CD14-positive monocyte (primary cell): ENCODE measurements at places on chromosomes 12 and 14.
A peak's percentile ranks its signal among the peaks of the same experiment; 100 is the strongest.

DNA sequence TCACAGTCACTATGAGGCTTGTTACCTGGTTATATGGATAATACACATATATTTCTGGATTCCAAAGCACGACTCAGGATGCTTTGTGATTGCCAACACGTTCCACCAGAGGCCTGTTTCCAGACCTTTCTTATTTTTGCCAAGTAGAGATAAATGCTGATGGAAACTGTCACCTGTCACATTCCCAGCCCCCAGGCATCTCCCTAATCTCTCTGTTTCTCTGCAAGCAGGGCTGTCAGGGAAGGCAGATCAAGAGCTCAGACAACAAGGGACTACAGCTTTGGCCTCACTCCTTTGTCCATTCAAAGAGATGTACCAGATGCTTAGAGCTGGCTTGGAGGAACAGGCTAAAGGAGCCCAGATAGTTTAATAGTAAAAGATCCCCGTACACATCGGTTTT is 21.8 kb upstream of the DDHD1 start:
- no peak for DNase-seq

DNA sequence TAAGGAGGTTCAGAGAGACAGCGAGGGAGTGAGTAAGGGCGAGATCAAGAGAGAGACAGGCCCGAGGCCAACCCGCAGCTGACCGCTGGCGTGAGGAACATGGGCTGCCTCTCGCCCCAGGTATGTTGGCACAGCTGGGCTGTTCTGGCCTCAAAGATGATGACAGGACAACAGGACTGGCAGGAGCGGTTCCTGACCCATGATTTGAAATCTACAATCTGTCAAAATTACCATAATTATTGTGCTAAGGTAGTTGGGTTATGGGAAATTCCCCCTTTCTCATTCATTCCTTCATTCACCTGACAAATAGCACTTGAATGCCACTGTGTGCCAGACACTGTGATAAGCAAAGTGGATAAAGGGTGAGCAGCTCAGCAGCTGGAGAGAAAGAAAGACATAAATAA is 5.1 kb upstream of the ENDOU start:
- no peak for DNase-seq

DNA sequence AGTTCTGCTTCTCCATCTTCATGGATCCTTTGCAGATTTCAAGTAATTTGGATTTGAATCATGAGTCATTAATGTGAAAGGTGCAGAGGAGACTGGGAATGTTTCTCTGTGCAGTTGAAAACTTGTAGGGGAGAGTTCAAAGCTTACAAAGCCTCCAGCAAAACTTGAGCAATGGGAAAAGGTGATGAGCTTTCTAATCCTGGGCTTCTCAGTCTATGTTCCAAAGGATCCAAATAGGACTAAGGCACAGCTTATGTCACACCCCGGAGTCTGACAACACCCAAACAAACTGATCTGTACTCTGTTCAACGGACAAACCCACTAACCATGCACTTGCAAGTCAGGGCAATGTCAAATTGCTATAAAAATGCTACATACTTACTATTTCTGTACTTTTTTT is 134.8 kb downstream of the DUSP6 start:
- DNase-seq: no peak

DNA sequence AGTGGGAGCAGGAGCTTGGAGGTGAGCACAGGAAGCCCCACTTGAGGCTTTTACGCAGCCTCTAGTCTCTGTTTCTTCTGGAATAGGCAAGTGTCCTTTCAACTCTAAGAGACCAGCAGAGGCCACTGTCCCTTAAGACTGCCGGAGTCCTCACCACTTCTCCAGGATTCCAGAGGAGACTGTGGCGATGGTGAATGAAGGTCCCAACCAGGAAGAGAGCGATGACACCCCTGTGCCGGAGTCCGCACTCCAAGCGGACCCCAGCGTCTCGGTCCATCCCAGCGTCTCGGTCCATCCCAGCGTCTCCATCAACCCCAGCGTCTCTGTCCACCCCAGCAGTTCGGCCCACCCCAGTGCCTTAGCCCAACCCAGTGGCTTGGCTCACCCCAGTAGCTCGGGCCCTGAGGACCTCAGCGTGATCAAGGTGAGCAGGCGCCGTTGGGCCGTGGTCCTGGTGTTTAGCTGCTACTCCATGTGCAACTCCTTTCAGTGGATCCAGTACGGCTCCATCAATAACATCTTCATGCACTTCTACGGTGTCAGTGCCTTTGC is 442 bp downstream of the FLVCR2 start:
- no peak for DNase-seq

GRCh38 chr12:24455811-24456210 is 493.1 kb downstream of the BCAT1 start:
- DNase-seq: no peak

GRCh38 chr12:122265476-122265875 is 818 bp downstream of the VPS33A start:
- DNase-seq: no peak

GRCh38 chr12:60257063-60257462 is 661.2 kb downstream of the SLC16A7 start:
- DNase-seq: no peak

DNA sequence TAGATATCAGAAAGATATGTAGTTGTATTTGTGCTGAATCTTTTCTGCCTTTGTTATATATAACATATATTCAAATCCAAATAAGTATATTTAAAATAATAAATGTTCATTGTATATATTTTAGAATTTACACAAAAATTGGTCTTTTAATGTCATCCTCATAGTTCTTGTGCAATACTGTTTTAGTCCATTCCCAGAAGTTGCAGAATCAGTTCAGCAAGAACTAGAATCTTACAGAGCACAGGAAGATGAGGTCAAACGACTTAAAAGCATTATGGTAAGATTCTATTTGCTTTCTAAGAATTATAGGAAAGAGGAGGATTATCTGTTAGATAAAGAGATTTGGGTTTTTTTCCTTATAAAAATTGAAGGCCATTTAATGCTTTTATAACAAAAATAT is 51.0 kb downstream of the SCFD1 start:
- no peak for DNase-seq

DNA sequence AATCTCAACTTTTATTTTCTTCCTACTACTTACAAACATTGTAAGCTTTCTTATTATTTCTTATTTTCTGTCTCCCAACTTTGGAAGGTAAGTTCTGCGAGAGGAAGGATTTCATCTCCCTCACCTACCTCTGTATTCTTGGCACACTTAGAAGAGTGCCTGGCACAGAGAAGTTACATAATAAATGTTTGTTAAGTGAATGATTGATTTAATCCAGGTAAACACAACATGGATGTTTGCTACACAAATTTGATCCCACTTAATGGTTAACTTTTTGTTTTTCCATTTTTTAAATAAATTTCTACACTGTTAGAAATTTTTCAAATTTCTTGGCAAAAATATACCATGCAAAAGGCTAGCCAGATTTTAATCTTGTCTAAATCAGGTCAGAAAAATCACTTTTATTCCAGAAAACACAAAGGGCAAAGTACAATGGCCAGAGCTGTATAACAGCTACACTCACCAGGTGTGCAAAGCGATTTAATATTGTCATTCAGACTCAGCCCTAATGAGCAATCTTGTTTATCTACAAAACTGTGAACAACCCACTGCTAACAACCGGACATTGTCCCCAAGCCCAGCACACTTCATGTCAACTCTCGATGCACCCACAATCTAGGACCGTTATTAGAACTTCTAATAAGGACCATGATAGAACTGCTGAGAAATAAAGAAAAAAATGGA is 222.1 kb upstream of the EEA1 start:
- DNase-seq: no peak

GRCh38 chr12:76680940-76681339 is 83.0 kb upstream of the ZDHHC17 start:
- DNase-seq: no peak

- no peak for DNase-seq
Measured at GRCh38 chr14:71430678-71431376, 501.4 kb upstream of the RGS6 start.

GRCh38 chr14:90814806-90815571 is 1.2 kb downstream of the TTC7B start:
- DNase-seq: no peak

GRCh38 chr14:105600939-105601359 is 74.6 kb downstream of the TMEM121 start:
- no peak for DNase-seq

DNA sequence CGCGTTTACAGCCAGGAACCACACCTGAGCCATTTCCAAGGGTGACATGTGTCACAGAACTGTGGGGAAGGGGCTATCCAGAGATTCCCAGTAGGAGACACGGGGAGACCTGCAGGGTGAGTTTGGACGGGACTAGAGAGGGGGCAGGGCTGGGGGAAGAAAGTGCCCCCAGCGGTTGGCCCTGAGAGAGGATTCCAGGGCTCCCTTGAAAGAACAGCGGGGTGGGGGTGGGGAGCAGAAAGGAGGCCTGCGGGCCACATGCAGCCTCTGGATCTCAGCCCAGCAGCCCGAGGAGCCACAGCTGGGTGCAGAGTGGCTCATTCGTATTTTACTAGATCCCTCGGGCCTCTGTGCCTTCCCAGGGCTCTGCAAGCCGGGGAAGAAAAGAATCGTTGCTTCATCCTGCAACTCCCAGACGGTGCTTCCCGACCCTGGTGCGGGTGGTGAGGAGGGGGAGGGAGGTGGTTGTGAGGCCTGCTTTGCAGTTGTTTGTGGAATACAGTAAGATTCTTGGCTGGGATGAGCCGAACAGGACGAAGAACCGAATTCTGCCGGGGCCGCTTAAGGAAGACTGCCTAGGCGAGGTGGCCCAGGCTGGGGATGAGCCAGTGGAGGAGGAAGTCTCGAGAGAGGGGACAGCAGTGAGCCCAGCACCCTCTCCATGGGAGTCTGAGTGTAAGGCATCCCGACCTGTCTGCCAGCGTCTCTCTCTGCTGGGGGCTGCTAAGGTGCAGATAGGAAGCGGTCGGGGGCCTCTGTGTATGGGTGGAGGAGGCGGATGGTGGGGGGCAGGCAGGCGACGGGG is 36.1 kb upstream of the ANKRD9 start:
- no peak for DNase-seq

DNA sequence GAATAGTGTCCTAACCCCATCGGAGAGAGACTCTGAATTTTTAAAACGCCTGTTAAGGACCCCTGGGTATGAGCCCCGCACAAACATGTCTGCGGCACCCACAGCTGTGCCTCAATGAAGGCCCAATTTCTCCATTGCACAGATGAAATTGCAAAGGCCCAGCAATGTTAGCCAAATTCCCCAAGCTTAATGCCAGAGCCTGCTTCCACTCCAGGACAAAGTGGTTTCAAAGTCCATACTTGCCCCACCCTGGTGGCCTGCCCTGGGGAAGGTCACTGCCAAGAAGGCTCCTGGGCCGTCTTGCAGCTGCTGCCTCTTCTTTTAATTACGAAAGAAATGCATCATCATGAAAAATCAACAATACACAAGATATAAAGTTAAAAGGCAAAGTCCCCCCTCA is 1179.7 kb downstream of the VRK1 start:
- DNase-seq: no peak

DNA sequence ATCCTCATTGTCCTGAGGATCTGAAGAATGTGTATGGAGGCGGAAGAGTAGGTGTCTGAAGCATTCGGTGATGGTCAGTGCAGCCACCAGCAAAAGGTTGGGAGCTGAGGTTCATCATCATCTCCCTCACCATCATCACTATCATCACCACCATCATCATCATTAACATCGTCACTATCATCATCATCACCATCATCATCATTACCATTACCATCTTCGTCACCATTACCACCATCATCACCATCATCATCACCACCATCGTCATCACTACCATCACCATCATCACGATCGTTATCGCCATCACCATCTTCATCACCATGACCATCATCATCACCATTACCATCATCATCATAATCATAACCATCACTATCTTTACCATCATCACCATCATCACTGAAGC is 90.8 kb upstream of the TMEM132D start:
- no peak for DNase-seq

DNA sequence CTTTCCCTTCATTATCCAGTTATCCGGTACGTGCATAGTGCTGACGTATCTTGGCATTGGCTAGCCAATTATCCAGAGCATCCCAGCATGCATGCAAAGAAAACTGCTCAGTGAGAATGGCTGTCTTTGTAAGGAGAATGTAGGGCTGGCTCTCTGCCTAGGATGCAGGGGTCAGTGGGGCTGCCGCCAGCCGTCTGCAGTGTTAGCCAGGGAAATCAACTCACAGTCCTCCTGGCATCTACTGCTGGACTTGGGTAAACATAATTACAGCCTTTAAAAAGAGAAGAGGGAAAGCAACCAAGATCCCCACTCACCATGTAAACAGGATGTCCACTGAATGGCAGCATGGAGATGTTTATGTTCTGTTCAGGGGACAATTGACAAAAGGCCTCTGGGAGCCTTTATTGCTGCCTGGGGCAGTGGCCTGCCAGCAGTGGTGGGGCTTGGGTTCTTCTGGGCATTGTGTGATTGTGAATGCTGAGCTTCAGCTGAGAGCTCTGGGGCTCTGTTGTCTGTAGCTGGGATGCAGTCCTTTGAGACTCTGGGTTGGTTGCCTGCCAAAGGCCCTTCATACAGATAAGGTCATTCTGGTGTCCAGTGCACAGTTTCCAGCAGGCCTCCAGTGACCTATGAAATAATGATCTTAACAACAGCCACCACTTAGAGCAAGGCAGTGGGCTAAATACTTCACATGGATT is 121.8 kb downstream of the TBC1D30 start:
- DNase-seq: no peak

- DNase-seq: peak; percentile 94
Measured at GRCh38 chr12:93137656-93138612, 208.8 kb upstream of the EEA1 start.

GRCh38 chr12:129184127-129184928 is 331.1 kb downstream of the GLT1D1 start:
- DNase-seq: no peak

DNA sequence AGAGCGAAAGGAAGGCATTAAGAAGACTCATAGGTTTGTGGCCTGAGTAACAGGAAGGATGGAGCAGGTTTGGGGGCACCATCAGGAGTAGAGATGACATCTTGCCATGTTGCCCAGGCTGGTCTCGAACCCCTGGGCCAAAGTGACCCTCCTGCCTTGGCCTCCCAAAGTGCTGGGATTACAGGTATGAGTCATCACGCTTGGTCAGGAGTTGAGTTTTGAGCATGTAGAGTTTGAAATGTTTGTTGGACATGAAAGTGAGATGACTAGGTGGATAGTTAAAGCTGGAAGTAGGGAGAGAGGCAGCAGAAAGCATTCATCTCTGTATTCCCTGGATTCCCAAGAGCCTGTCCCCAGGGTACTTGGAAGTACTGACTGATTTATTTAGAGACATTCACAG is 112.6 kb downstream of the ERC1 start:
- no peak for DNase-seq
